ENCODE measurements at places on chromosomes 3 and 15.
A peak's percentile ranks its signal among the peaks of the same experiment; 100 is the strongest.

DNA sequence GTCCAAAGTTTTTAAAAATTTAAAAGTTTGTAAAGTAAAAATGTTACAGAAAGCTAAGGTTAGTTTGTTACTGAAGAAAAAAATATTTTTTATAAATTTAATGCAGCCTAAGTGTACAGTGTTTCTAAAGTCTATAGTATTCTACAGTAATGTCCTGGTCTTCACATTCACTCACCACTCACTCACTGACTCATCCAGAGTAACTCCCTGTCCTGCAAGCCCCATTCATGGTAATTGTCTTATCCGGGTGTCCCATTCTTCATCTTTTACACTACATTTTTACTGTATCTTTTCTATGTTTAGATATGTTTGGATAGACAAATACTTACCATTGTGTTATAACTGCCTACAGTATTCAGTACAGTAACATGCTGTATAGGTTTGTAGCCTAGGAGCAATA, 36.7 kb upstream of the ATP10A start:
- no peak for DNase-seq

- peak; percentile 11 for DNase-seq
Measured at GRCh38 chr3:44439499-44440295, 37.8 kb downstream of the ZNF445 start.

DNA sequence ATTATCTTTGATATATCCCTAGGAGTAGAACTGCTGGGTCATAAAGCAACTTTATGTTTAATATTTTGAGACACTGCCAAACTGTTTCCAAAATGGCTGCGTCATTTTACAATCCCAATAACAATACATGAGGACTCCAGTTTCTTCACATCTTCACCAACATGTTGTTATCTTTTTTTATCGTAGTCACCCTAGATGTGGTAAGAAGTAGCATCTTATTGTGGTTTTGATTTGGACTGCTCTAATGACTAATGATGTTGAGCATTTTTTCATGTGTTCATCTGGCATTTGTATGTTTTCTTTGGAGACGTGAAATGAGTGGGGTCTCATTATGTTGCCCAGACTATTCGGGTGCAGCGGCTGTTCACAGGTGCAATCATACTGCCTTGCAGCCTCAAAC, 83.8 kb downstream of the MAP4 start:
- no peak for DNase-seq

DNA sequence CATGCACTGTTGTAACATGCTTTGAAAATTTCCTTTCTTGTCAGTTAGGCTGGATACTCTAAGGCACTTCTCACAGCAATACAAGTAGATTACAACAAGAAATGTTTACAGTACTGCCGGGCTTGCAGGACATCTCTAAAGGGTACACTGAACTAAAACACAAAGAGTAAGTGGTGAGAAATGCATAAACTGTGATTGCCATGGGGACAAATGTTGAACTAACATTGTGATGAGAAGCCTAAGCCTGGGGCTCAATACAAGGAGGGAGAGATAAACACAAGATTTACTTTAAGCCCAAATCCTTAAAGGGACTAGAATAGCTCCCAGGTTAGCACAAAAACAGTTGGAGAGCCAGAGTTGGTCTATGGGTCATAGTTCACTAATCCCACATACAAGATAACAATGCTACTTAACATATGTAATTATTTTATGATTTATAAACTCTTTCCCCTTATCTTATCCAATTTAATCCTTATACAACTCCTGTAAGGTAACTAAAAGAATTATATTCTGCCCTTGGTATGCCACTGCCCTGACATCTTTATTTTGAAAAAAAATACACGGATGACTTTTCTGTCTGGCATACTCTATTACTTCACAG, 126.9 kb downstream of the THRB start:
- no peak for DNase-seq

DNA sequence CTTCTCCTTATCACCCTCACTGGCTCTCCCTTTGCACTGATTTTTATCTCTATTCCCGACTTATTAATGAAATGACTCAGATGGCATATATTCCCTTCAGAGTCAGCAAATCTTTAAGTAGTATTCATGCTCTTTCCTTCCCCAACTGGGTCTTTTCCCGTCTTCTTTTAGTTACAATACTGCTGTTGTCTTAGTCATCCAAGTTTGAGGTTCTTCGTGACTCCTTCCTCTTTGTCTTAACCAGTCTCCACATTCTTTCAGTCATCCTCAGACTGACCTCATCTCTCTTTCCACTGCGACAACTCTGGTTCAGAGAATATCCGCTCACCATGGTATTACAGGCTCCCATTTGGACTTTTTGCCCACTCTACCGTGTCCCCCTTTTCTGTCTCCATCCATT, 12.4 kb downstream of the WDR5B start:
- DNase-seq, result no peak

DNA sequence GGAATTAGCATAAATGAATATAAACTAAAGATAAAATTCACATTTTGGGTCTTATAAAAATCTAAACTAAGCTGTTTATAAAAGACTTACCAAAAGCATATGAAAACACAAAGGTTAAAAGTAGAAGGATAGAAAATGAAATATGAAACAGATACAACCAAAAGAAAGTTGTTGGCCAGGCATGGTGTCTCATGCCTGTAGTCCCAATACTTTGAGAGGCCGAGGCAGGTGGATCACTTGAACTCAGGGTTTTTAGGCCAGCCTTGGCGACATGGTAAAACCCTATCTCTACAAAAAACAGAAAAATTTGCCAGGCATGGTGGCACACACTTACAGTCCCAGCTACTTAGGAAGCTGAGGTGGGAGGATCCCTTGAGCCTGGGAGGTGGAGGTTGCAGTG, 51.0 kb downstream of the CPA3 start:
- DNase-seq, result no peak

- no peak for DNase-seq
Measured at GRCh38 chr15:100075229-100075628, 266.5 kb downstream of the ADAMTS17 start.

- DNase-seq, result no peak
Measured at GRCh38 chr3:178385280-178385952, 150.8 kb upstream of the KCNMB2 start.

- DNase-seq, result no peak
Measured at GRCh38 chr3:129553719-129554118, 10.7 kb downstream of the H1-8 start.

- DNase-seq, result no peak
Measured at GRCh38 chr3:99670556-99670950, 32.2 kb downstream of the COL8A1 start.

- DNase-seq, result no peak
Measured at GRCh38 chr3:193640165-193640715, 47.2 kb downstream of the OPA1 start.

DNA sequence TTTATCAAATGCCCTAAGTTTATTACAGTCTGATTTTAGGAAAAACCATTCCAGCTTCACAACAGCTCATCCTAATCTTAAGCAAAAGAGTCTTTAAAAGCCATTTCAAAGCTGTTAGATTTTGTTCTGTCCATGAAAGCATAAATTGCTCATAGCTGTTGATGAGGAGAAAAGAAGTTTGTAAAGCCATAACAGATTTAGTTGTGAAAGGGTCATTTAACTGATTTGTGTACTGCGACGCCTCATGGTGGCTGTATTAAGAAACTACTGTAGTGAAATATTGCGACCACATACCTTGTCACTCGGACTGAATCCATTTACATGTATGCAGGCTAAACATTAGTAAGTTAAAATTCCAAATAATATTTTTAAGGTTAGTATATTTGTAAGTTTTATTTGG, 20.9 kb downstream of the BBX start:
- no peak for DNase-seq

GRCh38 chr3:71906976-71907375, 122.0 kb upstream of the PROK2 start:
- DNase-seq, result no peak

DNA sequence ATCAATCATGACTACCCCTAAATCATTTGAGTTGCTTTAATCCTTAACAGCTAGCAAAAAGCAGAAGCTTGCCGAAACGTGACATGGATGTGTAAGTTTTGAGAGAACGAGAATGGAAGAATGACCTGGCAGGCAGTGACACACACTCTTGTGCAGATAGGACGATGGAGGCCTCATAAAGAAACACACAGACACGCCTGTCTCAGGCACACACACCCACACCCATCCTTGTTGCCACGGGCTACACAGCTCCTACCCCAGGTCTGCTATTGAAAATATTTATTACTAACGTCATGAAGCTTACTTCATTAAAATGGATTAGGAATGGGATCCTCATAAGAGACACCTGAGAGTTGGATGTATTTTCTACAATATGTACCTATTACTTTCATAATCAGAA, 8.5 kb downstream of the MYO5C start:
- DNase-seq, result no peak

GRCh38 chr15:74220475-74221248, 15.5 kb upstream of the CCDC33 start:
- DNase-seq, result no peak

GRCh38 chr3:39124876-39125840, 17.7 kb downstream of the TTC21A start:
- no peak for DNase-seq

DNA sequence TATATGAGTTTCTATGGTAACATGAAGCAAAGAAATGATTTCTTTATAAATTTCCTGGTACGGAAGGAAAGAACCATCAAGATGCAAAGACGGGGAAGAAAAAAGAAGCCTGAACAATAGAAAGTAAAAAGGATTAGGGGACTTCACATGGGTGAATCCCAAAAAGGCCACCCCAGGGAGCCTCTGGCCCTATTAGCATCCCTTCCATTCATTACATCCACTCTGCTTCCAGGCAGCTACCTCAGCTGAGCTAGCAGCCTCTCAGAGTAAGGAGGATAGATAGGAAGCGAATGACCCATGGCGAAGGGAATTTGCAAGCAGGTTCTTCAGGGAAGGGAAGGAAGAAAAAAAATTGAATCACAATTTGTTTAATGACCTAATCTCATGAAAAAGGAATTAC, 81.6 kb downstream of the GABRB3 start:
- DNase-seq, result no peak

DNA sequence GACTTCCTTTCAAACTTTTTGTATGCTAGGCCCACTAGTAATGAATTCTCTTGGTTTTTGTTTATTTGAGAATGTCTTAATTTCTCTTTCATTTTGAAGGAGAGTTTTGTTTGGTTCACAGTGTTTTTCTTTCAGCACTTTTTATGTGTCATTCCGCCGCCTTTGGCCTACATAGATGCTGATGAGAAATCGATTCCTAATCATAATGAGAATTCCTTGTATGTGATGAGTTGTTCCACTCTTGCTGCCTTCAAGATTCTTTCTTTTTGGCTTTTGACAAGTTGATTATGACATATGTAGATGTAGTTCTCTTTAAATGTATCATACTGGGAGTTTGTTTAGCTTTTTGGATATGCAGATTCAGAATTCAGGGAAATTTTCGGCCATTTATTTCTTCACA, 35.5 kb downstream of the CERS3 start:
- no peak for DNase-seq

- DNase-seq, result no peak
Measured at GRCh38 chr15:48297668-48298067, 33.6 kb upstream of the DUT start.

GRCh38 chr3:17979252-17979651, 236.8 kb upstream of the TBC1D5 start:
- DNase-seq, result no peak

DNA sequence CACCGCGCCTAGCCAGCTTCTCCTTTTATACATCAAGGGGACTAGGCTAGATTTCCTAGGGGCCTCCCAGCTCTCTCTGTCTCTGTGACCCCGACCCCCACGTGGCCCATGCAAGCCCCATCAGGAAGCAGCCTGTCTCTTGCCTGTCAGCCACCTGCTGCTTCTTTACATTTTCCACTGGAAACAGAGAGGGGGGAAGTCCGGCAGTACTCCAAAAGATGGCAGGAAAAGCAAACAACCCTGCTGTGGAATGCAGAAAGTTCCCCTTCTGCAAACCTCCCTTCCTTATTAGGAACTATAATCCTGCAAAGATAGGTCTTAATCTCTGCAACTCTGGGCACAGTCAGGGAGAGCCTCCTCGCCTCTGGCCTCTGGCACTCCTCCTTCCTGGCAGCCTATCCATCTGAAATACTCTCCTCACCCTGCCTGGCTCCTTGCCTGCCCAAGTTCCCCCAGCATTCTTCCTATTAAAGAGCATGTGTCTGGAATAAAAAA, 47.4 kb upstream of the HACD2 start:
- no peak for DNase-seq

- DNase-seq, result no peak
Measured at GRCh38 chr15:74370471-74370870, 3.0 kb upstream of the CYP11A1 start.

DNA sequence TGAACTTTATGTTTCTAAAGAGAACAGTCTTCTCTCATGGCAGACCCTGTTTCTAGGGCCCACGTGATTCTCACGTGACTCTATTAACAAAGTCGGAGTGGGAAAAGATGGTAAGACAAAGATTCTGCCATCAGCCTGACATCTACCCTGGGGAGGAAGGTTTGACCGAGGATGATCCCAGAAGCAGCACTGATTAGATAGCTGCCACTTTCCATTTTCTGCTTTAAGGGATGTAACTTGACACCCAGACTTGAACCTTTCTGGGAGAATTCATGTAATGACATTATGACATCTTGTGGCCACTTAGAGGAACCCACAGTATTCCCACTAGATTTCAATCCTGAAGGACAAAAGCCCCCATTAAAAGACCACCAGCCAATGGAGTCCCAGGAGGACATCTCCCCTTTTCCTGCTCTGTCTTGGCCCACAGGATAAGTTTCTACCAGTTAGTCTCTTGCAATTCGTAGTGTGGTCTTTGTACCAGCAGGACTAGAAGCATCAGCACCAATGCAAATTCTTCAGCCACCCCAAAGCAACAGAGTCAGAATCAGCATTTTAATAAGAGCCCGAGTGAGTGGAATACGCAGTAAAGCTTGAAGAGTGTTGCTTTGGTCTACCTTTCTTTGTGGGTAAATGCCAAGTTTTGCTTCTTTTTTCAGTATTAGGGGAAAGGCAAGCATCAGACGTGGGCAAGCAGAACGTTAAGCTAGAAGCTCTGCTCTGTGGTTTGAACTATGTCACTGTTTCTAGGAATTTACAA, 480.5 kb upstream of the PROK2 start:
- DNase-seq, result no peak

- DNase-seq, result no peak
Measured at GRCh38 chr3:152444029-152444641, 175.4 kb downstream of the MBNL1 start.

All from stimulated activated CD4-positive, alpha-beta T cell treated with anti-CD3 and anti-CD28 coated beads, Interleukin-1b, Interleukin-23, amount 100 ng/mL, for 1 hour (primary cell).